ENCODE measurements at places on chromosomes 1 and 21.

DNA sequence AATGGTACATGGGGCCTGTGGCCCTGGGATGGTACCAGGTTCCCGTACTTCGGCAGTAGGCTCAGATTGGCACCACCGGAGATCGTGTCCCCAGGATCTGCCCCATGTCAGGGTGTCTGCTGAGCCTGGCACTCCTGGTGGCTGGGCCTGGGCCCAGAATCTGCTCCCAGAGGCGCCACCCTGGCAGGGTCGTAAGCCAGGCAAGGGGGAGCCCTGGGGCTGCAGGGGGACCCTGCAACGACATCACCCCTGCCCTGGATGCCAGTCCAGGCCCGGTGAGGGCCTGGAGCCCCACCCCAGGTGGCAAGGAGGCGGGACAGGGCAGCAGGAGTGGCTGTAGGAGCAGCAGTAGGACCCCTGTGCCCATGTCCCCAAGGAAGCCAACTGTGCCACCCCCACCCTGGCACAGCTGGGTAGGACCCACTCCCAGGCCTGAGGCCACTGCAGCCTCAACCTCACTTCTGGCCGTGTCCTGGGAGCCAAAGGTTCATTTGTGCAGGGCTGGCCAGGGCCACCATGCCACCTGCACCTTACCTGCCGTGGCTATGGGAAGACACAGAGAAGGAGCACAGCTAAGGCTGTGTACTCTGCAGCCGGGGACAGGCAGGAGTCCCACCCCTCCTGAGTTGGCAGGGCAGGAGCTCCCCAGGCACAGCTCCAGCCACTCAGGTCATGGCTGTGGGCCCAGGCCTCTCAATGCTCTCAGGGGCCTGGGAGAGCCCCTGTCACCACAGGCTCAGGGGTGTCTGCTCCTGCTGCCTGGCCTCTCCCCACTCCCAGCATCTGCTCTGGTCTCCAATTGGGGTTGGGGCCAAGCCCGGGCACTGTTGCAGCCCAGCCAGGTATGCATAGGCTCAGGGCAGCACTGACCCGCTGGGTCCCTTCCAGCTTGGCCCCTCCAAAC lies 141.7 kb downstream of the EIF4G3 start:
- DNase-seq, result no peak

DNA sequence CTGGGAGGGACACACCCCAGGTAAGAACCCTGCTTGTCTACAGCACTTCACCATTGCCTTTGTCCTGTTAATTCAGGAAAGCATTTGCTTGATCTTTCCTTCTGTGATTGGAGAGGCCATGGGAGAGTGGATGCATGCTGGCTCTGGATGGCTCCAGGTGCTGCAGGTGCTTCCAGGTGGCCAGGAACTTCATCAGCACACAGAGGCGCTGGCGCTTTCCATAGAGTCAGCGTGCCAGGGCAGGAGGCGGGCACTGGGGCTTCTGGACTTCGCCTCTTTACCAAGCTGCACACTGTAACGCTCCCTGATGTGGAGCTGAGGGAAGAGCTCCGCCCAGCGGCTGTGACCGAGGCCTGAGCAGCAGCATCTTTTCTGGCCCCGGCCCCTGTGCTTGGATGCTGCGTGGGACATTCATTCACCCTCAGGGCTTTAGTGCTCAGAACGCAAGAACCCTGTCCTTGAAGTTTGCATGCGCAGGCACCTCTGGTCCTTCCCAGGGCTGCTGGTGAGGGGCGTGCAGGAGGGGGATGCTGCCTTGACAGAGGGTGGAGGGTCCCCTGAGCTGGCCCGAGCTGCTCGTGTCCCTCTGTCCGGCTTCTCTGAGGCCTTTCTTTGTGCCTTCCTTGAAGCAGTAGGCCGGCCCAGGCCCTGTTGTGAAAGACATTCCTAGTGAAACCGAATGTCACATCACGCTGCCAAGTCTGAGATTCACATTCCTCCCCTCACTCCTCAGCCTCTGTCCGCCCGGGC lies 1.6 kb upstream of the MX2 start:
- no peak for DNase-seq

- DNase-seq, result peak; percentile 56
These were observed 165.8 kb upstream of the EDN2 start for GRCh38 chr1:41650028-41650880.

- DNase-seq, result no peak
These were observed 1.1 kb downstream of the TRIM58 start for GRCh38 chr1:247857985-247858619.
